ENCODE measurements at places on chromosomes 7 and 10.

DNA sequence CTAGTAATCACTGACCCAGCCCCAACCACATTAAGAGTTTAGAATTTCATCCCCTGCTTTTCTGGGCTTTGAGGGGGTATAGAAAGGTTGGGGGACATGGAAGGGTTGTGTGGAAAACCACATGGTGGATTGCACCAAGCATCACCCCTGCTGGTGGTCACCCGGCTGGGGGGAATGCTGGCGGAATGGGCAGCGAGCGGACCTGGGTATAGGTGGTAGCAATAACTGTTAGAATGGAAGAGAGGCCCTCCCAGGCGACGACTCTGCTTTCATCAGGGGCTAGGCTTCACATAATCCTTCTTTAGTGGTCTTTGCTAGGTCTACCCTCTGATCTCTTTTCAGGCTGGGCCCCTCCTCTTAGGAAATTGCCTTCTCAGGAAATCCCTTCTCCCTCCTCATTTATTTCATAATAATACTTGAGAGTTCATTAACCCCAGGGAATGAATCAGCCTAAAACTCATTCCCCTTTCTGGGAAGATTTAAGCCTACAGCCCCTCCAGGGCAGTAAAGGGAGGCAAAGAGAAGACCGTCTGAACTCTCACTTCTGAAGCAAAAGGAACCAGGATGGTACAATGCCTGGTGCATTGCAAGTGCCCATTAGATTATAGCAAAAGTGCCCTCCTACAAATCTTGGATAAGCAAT lies 90.7 kb upstream of the LEP start:
- DNase-seq, result no peak

- DNase-seq, result no peak
Measured at GRCh38 chr10:127039435-127039834, 134.2 kb downstream of the DOCK1 start.

DNA sequence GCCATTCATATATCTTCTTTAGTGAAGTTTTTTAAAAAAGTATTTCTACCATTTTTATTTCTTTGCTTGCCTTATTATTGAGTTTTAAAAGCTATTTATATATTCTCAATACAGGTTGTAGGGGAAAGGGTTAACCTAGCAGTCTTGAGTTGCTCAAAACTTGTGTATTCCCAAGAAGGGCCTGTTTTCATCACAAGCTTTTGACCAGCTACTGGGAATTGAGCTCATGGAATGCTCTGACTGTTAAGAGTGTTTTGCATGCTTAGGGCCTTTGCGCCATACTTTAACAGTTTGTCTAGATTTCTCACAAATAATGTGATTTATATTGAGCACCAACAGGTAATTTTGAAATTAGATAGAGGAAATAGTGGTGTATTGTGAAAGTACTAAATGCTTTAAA lies 72.0 kb upstream of the CALCR start:
- no peak for DNase-seq

DNA sequence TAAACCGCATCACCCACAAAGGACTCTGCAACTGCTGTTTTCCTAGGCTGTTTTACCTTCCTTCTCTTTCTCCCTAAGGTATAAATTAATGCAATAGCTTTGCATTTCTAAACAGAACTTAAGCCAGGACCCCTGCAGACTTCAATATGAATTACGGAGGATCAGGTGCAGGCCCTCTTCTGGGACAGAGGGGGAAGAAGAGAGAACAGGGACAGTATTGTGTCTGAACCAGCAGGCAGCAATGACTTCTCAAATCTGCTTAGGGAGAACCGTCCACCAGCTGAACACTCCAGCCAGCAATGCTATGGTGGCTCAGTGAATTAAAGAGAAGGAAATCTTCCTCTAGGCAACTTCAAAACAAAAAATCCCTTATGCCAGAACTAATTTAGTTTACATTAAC lies 35.7 kb downstream of the POLR3A start:
- no peak for DNase-seq

GRCh38 chr7:90582164-90582563 lies 14.0 kb upstream of the CDK14 start:
- no peak for DNase-seq

- no peak for DNase-seq
Measured at GRCh38 chr10:5481121-5481520, 18.2 kb downstream of the CALML5 start.

- DNase-seq, result peak; percentile 89
Measured at GRCh38 chr10:52864201-52865106, 91.9 kb upstream of the MBL2 start.

DNA sequence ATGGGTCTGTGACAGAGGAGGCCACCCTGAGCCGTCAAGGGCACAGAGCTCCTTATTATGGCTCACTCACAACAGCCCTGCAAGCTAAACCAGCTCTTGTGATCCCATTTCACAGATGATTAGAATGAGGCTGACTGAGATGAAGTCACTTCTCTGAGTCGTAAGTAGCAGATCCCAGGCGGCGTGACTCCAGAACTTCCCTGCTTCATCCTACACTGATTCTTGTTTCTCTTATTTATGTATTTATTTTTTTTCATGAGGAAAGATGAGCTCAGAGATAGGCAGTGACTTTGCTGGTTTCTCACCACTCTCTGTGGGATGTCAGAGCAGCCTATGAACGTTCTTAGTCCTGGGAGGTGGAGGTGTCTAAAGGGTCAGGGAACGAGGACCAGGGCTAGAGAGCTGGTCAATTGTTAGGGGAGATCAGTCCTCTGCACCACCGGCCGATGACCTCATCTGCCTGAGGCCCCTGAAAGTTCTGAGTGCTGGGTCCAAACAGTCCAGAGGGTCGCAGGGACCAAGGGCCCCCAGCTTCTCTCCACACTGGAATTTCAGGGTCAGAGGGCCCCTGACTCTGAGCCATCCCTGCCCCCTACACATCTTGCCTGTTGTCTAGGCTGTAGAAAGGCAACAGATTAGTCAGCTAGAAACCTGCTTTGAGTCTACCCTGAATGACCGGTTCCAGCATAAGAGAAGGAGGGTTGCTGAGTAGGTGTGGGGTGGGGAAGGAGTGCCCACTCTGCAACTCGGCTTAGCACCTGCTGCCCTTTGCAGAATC lies 17.9 kb downstream of the CLRN3 start:
- DNase-seq, result no peak

DNA sequence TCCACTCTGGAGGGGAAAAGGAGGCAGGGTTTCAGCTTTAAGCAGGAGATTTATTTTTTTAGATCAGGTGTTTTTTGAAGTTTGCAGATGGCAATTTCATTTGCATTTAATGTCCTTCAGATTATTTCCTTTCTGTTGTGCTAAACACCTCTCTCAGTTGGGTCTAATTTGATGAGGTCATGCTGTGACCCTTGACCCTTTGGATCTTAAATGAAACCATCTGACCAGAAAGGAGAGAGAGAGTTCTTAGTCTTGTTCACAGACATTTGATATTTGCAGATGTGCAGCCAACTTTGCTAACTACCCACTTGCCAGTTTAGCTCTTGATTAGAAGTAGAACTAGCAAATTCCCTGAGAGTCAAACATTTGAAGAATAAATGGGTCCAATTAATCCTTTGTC lies 101.5 kb upstream of the RAB11FIP2 start:
- no peak for DNase-seq

DNA sequence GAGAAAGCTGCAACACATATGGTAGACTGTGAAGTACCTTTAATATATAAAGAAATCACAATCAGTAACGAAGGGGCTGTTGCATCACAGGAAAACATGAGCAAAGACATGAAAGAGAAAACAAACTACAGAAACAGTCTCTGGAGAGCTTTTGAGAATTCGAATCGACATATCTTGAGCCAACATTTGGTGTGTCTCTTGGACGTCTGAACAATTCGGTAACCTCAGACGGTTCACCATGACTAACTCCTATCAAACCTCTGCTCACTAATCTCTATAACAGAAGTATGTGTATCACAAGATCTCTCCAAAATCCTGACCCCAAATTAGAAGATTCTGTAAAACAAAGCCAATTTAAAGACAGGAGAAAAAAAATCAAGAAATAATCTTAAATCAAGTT lies 262.0 kb upstream of the YAE1 start:
- DNase-seq, result peak; percentile 18

DNA sequence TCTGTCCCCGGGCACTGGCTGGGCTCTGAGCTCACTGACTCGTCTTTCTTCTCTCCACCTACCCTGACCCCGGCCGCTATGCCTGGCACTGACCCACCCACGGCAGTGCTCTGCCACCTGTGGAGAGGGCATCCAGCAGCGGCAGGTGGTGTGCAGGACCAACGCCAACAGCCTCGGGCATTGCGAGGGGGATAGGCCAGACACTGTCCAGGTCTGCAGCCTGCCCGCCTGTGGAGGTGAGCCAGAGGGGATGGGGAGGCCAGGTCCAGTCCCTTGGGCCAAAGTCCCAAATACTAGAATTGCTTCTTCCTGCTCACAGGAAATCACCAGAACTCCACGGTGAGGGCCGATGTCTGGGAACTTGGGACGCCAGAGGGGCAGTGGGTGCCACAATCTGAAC lies 27.3 kb downstream of the TBATA start:
- no peak for DNase-seq

DNA sequence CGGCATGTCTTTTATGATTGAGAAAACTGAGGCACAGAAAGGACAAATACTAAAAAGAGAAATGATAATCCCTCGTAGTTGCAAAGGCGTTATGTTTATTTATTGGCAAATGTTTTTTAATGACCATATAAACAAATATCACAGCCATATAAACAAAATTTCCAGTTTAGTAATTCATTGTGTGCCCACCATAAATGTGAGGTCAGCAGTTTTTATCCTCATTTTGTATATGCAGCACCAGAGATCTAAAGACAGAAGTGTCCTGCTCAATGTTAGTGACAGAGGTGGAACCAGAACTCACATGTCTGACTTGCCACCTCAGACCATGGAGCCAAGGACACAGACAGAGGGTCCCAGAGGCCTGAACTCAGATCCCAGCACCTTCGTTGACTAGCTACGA lies 14.1 kb downstream of the CNNM1 start:
- no peak for DNase-seq

DNA sequence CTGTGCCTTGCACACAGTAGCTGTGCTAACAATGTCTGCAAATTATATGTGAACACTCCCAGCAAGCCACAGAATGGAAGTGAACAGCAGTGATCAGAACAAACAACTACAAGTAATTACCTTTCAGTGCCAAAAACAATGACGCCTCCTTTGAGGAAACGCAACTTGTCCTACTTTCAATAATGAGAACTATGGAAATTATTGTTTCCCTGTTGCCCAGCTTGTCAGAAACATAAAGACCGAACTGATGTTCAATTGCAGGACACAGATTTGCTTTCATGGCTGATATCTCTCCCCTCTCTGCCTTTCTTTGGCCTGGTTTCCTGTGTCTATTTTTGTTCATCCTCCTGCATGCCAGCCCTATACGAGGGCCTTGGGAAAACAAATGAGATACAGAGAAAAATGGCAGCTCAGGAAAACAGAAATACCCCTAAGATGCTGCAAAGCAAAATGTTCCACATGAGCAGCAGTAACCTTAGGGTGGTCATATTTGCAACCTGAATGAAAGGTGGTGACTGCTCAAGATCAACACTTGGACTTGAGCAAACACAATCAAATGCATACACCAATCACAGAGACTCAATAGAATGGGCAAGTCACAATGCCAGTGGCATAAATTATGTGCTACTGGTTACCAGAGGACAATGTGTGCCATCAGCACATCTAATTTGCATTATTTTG lies 26.8 kb downstream of the COBL start:
- DNase-seq, result no peak

DNA sequence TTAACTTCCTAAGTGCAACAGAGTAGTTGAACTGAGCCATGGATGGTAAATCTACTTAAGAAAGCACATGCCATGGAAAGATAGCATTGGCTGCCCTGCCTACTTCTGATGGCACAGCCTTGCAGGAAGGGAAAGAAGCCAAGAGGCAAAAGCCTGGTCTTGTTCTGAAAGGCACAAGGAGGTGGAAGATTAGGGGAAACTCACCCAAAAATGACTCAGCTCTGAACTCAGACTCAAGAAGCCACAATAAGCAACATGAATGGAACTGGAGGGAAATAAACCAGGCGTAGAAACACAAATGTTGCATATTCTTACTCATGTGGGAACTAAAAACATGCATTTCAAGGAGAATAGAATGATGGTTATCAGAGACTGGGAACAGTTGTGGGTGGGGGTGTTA lies 20.8 kb upstream of the ALOX5 start:
- peak; percentile 10 for DNase-seq

DNA sequence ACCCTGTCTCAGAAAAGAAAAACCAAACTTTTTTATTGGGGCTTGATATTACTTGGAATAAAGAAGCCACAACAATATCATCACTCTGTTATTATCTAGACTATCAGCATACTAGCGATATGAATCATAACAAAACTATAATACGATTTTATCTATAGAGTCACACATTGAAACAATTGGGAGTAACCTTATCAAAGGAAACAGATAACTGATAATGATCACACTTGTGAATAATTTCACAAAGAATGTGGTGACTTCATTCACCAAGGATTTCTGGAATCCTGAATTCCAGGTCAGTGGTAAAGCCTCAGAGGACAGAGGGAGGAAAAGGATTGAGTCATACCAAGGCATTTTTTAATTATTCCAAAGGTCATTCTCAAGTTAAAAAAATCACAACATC lies 32.1 kb upstream of the NMT2 start:
- no peak for DNase-seq

- DNase-seq, result peak; percentile 93
Measured at GRCh38 chr10:14820010-14820774, 17.6 kb downstream of the CDNF start.

DNA sequence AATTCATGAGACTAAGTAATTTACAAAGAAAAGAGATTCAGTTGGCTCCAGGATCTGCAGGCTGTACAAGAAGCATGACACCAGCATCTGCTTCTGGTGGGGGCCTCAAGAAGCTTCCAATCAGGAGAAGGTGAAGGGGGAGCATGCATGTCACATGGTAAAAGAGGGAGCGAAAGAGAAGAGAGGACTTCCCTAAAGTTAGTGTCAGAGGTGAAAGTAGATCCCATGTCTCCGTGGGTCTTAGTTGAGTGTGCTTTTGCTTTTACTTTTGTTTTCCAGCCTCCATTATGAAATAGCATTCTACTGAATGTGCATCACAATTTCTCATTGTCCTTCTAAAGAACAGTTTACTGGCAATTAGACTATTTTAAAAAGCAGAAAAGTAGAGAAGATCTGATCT lies 213.6 kb upstream of the FZD1 start:
- no peak for DNase-seq

- no peak for DNase-seq
Measured at GRCh38 chr7:107692501-107692900, 31.9 kb downstream of the SLC26A4 start.

DNA sequence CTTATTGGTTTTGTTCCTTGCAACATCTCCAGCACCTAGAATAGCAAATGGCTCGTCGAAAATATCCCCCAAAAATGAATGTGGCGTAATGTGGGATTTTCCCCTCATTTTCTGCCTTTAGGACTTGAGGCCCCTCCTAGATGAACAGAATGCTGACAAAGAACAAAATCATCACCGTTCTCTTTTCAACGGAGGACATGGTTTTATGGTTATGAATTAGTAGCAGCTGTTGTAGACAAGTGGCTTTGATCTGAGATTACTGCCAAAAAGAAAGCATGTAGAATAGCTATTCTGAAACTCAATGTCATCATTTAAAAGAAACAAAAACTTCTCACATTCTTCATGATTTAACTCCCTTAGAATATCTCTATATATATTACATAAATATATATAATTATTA lies 17.2 kb upstream of the CALN1 start:
- no peak for DNase-seq

GRCh38 chr10:72503241-72503640 lies 122.6 kb downstream of the MICU1 start:
- peak; percentile 54 for DNase-seq

GRCh38 chr7:22055226-22055625 lies 109.5 kb upstream of the CDCA7L start:
- DNase-seq, result no peak
